NCI-H510A (cell line): ENCODE measurements at places on chromosomes 16 and 17.

GRCh38 chr16:5571446-5571845, 473.9 kb upstream of the EEF2KMT start:
- DNase-seq = no peak

DNA sequence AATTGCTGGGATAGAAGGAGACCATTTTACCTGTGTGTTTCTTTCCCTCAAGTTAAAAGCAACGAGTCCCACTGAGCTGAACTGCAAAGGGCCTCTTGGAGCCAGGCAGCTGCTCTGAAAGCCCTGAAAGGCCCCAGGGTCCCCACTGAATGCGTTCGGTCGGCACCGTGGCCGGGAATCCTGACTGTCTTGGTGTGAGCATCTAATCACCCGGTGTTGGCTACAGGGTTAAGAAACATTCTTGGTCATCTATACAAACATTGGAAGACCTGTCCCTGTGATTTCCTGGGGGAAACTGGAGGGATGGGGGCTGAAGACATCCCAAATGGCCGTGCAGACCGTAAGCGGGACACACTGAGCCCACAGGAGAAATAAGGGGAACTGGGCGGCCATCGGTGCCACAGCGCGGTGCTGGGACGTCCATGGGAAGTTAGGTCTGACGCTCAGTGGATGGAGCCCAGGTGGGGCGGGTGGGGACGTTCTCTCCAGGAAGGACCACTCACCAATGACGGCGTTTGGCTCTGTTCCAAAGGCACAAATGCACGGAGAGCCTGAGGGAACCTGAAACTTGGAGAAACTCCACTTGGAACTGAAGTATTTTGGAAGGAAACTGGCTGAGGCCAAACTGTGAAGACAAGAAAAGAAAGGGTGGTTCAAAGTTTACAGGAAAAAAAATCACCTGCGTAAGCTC, 32.1 kb downstream of the WDR45B start:
- DNase-seq = no peak

- no peak for DNase-seq
Measured at GRCh38 chr17:79454826-79455225, 156.0 kb downstream of the RBFOX3 start.

GRCh38 chr17:65931246-65932149, 260.4 kb downstream of the CEP112 start:
- no peak for DNase-seq

DNA sequence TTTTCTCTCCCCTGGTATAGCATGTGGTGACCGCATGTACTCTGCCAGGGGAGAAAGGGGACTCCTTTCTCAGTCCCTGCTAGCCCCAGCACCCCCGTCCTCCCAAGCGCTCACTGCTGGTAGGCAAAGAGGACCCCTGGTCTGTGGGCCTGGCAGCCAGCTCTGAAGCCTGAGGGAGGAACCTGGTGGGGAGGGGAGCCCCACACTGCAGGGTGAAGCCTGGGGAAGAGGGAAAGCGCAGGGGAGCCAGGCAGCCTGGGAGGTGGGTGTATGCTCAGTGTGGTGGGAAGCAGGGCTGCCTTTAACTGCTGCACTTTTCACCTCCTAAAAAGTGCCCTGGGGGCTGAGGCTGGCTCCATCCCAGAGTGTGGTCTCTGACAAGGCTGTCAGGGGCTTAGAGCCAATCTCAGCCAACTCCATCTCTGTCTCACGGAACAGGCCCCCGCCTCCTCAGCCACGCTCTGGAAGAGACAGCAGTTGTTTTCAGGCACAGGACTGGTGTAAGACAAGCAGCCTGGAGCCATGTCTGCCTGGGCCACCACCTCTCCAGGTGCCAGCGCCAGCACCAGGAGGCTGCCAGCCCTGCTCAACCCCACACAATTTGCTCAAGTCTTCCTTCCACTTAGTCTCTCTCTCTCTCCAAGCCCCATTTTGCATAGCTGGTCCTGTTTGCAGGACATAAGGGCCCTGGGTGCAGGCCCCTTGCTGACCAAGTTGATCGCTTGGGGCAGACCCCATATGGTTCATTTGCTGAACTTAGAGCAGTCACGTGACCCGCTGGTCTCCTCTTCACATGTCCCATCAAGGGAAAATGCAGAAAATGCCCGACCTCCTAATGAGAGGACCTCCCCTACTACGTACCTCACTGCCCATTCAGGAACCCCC, 14.7 kb upstream of the TBX2 start:
- no peak for DNase-seq

DNA sequence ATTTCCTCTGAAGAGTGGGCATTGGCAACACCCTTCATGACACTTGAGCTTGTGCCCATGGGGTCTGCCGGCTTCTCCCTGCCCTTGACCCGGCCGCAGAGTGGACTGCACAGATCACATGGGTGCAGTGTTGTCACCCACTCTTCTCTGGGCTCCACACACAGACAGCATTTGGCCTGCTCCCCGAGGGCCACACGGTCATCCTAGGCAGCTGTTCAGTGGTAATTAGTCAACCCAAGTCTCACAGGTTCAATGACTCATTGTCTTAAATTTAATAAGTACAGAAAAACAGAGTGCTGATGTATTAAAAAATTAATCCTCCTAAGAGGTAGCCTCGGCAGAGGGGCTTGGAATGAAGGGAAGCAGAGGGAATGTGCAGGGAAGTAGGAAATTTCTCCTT, 204.8 kb downstream of the MSI2 start:
- DNase-seq = no peak

DNA sequence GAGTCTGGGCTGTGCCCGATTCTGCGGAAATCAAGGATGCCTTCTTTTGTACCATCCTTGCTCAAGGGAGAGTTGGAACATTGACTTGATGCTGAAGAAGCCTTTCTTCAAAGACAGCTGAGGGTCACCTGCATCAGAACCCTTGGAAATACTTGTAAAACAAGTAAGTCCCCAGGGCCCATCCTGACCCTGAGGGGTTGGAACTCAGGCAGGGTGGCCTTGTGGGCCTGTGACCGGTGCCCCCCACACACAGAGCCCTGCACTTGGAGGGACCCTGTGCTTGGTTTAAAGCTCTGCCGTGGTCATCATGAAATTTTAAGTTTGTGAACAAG, 56.9 kb downstream of the WIPI1 start:
- DNase-seq = no peak

DNA sequence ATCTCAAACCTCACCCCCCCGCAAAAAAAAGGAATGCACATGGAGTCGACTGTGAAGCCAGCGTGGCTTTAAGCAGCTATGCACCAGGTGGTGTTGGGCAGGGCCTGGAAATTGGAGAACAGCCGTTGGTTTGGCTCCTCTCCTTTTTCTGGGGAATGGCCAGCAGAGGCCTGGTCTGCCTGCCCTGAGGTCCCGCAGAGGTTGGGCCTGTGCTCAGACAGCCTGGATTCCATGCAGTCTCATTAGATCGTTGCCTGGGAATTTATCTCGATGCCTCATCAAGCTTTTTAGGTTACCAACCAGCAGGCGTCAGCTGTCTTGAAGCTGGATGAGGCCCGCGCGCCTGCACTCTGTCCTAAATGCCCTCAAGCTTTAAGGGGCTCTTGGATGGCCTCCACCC, 9.8 kb downstream of the SLC12A3 start:
- no peak for DNase-seq

- DNase-seq = no peak
Measured at GRCh38 chr16:66255647-66256046, 110.8 kb upstream of the CDH5 start.

DNA sequence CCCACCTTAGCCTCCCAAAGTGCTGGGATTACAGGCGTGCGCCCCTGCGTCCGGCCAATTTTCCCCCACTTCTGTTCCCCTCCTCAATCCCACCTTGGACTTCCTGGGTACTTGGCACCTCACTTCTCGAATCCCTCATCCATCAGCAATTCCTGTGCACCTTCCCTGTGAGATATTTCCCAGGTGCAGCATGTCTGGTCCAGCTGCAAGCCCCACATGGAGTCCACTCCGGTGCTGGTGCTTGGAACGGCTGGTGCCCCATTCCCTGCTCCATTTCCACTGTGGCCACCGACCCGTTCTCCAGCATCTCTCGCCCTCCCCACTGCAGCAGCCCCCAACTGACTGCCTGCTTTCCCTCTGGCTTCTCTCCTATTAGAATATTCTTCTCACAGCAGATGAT, 35.3 kb downstream of the NOL11 start:
- DNase-seq = no peak

DNA sequence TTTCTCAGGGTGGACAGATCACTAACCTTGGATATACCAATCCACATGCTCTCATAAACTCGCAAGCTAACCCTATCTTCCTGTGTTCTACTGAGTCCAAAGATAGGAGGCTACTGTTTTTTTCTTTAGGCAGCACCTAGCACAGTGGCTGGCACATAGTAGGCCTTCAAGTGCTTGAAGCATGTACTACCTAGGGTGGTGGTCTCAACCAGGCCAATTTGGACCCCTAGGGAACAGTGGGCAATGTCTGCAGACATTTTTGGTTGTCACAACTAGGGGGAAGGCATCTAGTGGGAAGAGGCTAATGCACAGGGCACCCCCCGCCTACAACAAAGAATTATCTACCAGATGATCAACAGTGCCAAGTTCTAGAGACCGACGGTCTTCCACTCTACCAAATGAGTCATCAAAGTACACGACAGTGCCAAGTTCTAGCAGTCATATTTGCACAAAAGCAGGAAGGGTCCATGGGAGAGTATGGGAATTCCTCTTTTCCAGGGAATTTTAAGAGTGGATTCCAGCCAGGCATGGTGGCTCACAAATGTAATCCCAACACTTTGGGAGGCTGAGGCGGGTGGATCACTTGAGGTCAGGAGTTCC, 390.3 kb downstream of the SLC39A11 start:
- DNase-seq = no peak

- no peak for DNase-seq
Measured at GRCh38 chr17:40532520-40533253, 31.3 kb upstream of the TNS4 start.

DNA sequence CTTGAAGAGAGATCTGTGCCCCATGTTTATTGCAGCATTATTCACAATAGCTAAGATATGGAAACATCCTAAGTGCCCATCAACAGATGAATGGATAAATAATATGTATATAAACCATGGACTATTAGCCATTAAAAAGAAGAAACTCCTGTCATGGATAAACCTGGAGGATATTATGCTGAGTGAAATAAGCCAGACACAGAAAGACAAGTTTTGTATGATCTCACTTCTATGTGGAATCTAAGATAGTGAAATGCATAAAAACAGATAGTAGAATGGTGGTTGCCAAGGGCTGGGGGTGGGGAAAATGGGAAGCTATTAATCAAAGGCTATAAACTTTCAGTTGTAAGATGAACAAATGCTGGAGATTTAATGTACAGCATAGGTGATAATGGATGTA, 19.9 kb upstream of the HEATR6 start:
- DNase-seq = no peak
